RKO (cell line): ENCODE measurements at places on chromosomes 16 and 17.

DNA sequence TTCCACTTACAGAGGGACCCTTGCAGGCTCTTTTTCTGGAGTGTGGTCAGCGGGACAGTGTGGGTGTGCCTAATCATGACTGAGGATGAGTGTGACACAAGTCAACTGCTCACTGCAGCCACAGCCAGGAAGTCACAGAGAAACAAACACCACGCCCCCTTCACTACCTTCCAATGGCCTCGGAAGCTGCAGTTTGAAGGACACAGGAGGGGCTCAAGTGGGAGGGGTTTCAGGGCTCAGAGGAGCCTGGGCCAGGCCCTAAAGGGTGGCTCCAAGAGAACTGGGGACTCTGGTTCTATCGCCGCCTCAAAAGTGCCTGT, 116.2 kb upstream of the SDK2 start:
- no peak for DNase-seq

- DNase-seq = no peak
These were observed 1.7 kb downstream of the CHRNE start for GRCh38 chr17:4901108-4901647.

- DNase-seq = no peak
These were observed 10.0 kb downstream of the TUFM start for GRCh38 chr16:28835864-28836760.

DNA sequence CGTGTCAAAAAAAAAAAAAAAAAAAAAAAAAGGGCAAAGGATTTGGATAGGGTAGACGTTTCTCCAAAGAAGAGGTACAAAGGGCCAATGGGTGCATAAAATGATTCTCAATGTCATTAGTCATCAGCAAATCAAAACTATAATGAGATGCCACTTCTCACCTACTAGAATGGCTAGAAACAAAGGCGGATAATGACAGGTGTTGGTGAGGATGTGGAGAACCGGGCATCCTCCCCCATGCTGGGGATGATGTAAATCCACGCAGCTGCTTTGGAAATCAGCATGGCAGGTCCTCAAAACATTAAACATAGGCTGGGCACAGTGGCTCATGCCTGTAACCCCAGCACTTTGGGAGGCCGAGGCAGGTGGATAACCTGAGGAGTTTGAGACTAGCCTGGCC, 9.4 kb downstream of the ITGAX start:
- no peak for DNase-seq

- no peak for DNase-seq
These were observed at the start of gene SNX20 for GRCh38 chr16:50681021-50681885. TSS of gene SNX20 (minus strand) at chr16:50681312. CDS start at chr16:50677526, 3,786 bp downstream.
